A549 treated with RU486 at 1 μM for 4 hours (cell line): ENCODE measurements at places on chromosomes 1 and 21. TPM values are rescaled to one million over a fixed set of nuclear protein-coding genes. Genes with fewer than 3 reads are reported as not detected.

NEK2 gene
- total RNA-seq: 41.6 to 53.3 TPM (median 48.2 TPM) in 5 replicates

TFF1 gene
- 22.1 to 29.0 TPM (median 26.3 TPM) in 5 replicates for total RNA-seq

NCF2 gene
- 2.3 to 3.4 TPM (median 2.8 TPM) in 5 replicates for total RNA-seq

SEMA6C gene
- 1.1 to 1.6 TPM (median 1.3 TPM) in 5 replicates for total RNA-seq

TBX19 gene
- total RNA-seq: 0.84 to 1.2 TPM (median 0.93 TPM) in 5 replicates

NPR1 gene
- total RNA-seq: 0.77 to 1.2 TPM (median 0.97 TPM) in 5 replicates

RAB42 gene
- total RNA-seq: 1.9 to 2.3 TPM (median 2.2 TPM) in 5 replicates

TAL1 gene
- 0.03 TPM in 1 of 5 replicates, not detected in the others for total RNA-seq

MROH7 gene
- total RNA-seq: not detected in 5 replicates

PEX19 gene
- total RNA-seq: 20.5 to 32.1 TPM (median 23.6 TPM) in 5 replicates

ITGB3BP gene
- total RNA-seq: 6.1 to 29.7 TPM (median 25.1 TPM) in 5 replicates

MAEL gene
- not detected in 5 replicates for total RNA-seq

KRTAP13-3 gene
- total RNA-seq: not detected in 5 replicates

OR2G6 gene
- not detected in 5 replicates for total RNA-seq

CTSS gene
- 13.6 to 20.4 TPM (median 19.9 TPM) in 5 replicates for total RNA-seq

HES3 gene
- not detected in 5 replicates for total RNA-seq

INKA2 gene
- 1.8 to 2.5 TPM (median 2.0 TPM) in 5 replicates for total RNA-seq

FCRL5 gene
- not detected in 5 replicates for total RNA-seq

OR2L13 gene
- not detected in 5 replicates for total RNA-seq

PCNT gene
- 11.1 to 15.1 TPM (median 13.4 TPM) in 5 replicates for total RNA-seq

SPRR1A gene
- total RNA-seq: not detected in 5 replicates

ARTN gene
- total RNA-seq: 0.15 to 0.51 TPM (median 0.22 TPM) in 5 replicates

LCE1E gene
- 0.14 TPM in 1 of 5 replicates, not detected in the others for total RNA-seq

SF3B4 gene
- total RNA-seq: 118 to 143 TPM (median 134 TPM) in 5 replicates

PROX1 gene
- total RNA-seq: 0.05 to 0.16 TPM (median 0.13 TPM) in 5 replicates

MYBPH gene
- total RNA-seq: not detected in 5 replicates

ARHGAP29 gene
- total RNA-seq: 9.1 to 24.1 TPM (median 20.3 TPM) in 5 replicates

CLEC20A gene
- total RNA-seq: not detected in 5 replicates

KCNE2 gene
- not detected in 5 replicates for total RNA-seq

YRDC gene
- 11.9 to 22.3 TPM (median 20.5 TPM) in 5 replicates for total RNA-seq

HCN3 gene
- total RNA-seq: 2.6 to 6.2 TPM (median 4.4 TPM) in 5 replicates

MYOG gene
- total RNA-seq: not detected in 5 replicates

GPR137B gene
- 14.6 to 20.0 TPM (median 18.1 TPM) in 5 replicates for total RNA-seq

PIGM gene
- total RNA-seq: 2.5 to 5.0 TPM (median 4.6 TPM) in 5 replicates

PRUNE1 gene
- total RNA-seq: 11.4 to 16.9 TPM (median 14.9 TPM) in 5 replicates

SH2D5 gene
- 12.4 to 19.2 TPM (median 16.3 TPM) in 5 replicates for total RNA-seq

DTL gene
- total RNA-seq: 21.4 to 31.7 TPM (median 26.7 TPM) in 5 replicates

LIN9 gene
- total RNA-seq: 2.9 to 8.6 TPM (median 7.6 TPM) in 5 replicates

LCE1F gene
- not detected in 5 replicates for total RNA-seq

EFNA3 gene
- total RNA-seq: 3.0 to 5.4 TPM (median 3.9 TPM) in 5 replicates

TDRD10 gene
- total RNA-seq: not detected in 5 replicates

MMEL1 gene
- total RNA-seq: not detected in 5 replicates

FAM167B gene
- total RNA-seq: 0.29 to 0.57 TPM (median 0.48 TPM) in 4 of 5 replicates, not detected in the other

LRRC3 gene
- total RNA-seq: 1.0 to 2.1 TPM (median 1.6 TPM) in 5 replicates

C4BPA gene
- total RNA-seq: 0.30 to 0.86 TPM (median 0.63 TPM) in 5 replicates

TCHHL1 gene
- not detected in 5 replicates for total RNA-seq

ESRRG gene
- not detected in 5 replicates for total RNA-seq

CFAP107 gene
- not detected in 5 replicates for total RNA-seq

PTPRF gene
- total RNA-seq: 84.6 to 111 TPM (median 96.8 TPM) in 5 replicates

FHAD1 gene
- total RNA-seq: 0.35 to 0.63 TPM (median 0.51 TPM) in 5 replicates

ADGRB2 gene
- 5.1 to 8.5 TPM (median 7.7 TPM) in 5 replicates for total RNA-seq

TRPM2 gene
- 5.2 to 10.6 TPM (median 8.9 TPM) in 5 replicates for total RNA-seq

S100A8 gene
- not detected in 5 replicates for total RNA-seq

ID3 gene
- total RNA-seq: 250 to 414 TPM (median 352 TPM) in 5 replicates

S100A7 gene
- total RNA-seq: not detected in 5 replicates

S100A16 gene
- total RNA-seq: 415 to 520 TPM (median 478 TPM) in 5 replicates

LMX1A gene
- not detected in 5 replicates for total RNA-seq

CLCNKB gene
- 0.07 to 0.08 TPM in 2 of 5 replicates, not detected in the others for total RNA-seq
